T-helper 2 cell (primary cell): ENCODE measurements at places on chromosomes 13 and 19.

- no peak for DNase-seq
Measured at GRCh38 chr13:45068036-45069001, 52.0 kb upstream of the GTF2F2 start.

GRCh38 chr13:27405546-27406134 is 18.8 kb upstream of the GTF3A start:
- DNase-seq: no peak

- no peak for DNase-seq
Measured at GRCh38 chr13:87894059-87894458, 222.9 kb downstream of the SLITRK5 start.

GRCh38 chr19:6890401-6890913 is 3.1 kb downstream of the ADGRE1 start:
- no peak for DNase-seq

- no peak for DNase-seq
Measured at GRCh38 chr13:26710166-26710565, 50.4 kb downstream of the GPR12 start.

DNA sequence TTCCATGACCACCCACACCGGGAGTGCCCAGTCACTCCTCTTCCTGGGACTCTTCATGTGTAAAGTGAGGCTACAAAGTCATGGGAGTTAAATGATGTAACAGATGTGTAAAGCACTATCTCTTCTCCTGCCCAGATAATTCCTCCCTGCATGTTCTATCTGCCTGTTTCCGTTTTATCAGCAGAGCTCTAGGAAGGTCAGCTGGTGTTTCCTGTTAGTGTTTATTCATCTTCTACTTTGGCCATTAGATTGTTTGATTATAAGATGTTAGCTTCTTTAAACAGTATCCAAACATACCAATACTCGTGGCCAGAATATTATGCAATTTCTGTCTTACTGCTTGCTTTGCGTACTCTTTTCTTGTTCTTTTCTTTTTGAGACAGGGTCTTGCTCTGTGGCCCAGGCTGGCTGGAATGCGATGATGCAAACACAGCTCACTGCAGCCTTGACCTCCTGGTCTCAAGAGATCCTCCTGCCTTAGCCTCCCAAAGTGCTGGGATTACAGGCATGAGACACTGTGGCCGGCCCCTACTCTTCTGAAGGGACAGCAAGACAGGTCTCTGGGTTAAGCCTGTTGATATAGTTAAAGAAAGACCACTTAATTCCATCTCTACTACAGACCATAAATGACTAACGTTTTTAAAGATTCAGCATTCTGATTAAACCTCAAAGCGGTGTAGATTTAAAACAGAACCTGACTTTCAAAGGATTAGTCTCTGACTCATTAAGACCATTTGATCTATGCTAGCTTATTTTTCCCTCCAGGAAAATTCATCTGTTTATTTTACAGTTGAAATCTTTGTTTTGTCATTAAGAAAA is 97.4 kb upstream of the AKAP11 start:
- DNase-seq: no peak

GRCh38 chr19:1069009-1069779 is 2.2 kb downstream of the ARHGAP45 start:
- peak; percentile 72 for DNase-seq

DNA sequence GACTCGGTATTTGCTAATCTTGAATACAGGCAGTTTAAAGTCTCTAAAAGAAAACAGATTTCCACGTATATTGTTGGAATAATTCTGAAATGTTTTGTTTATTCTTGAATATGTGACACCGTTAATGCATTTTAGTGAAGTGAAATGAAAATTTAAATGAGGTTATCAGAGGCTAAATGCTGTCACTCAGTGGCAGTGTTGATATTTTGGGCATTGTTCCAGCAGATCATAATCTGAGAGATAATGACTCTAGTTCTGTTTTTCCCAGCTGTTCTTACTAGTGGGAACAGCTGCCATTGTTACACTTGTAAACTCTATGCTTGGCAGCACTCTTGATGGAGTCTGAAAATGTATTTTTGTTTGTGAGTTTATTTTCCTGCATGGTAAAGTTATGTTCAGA is 365.6 kb upstream of the SLC10A2 start:
- no peak for DNase-seq

DNA sequence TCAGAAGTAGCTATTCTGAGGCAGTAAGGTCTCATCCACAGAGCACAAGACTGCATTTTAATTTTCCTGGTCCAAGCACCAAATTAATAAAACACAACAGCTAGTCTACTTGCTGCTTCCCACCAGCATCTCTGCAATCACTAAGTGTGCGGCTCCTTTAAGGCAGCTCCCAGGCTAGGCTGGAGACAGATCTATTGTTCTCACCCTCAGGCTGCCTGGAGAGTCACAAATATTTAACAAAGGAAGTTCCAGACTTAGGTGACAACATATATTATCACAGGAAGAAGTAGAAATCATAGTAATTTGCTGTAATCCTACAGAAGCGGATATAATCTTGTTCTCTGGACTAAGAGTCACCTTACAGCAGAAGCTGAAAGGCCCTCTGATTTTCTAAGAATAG is 2.2 kb upstream of the EID2 start:
- no peak for DNase-seq

- DNase-seq: no peak
Measured at GRCh38 chr19:51891193-51891747, 3.5 kb upstream of the ZNF577 start.

GRCh38 chr13:76954538-76954937 is 6.2 kb downstream of the ACOD1 start:
- DNase-seq: no peak

GRCh38 chr13:44302940-44303575 is 70.6 kb upstream of the SERP2 start:
- no peak for DNase-seq

GRCh38 chr19:11560404-11561051 is 1.5 kb upstream of the ELOF1 start:
- peak; percentile 89 for DNase-seq

- DNase-seq: no peak
Measured at GRCh38 chr13:43307221-43307920, 284.0 kb downstream of the DNAJC15 start.

DNA sequence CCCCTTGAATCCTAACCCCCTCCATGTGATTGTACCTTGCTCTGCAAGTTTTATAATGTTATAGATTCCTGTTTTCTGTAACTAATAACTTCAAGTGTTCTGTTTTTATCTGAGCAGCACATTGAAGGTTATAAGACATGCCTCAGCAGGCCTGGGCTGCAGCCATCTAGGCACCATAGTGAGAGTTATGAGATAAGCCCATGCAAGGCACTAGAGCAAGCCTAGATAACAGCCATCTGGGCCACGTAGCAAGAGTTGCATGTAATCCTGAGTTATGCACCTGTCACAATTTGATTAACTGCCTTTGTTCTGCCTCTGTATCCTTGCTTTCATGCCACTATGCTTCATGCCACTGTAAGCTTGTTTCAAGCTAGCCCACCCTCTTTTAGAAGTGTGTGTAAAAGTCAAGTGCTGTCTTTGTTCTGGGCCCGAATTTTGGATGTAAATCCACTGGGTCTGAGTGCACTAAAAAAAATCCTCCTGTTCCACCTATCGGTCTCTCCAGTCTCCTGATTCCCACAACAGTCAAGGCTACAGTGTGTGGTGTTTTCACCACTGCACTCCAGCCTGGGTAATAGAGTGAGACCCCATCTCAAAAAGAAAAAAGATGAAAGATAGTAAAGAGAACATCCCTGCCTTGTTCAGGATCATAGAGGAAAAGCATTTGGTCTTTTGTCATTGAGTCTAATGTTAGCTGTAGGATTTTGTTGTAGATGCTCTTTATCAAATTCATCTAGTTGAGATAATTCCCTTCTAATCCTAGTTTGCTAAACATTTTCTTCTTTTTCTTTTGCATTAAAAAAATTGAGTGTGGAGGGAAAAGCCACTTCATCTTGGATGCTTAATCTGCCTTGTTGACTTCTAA is 16.0 kb upstream of the KBTBD6 start:
- no peak for DNase-seq

GRCh38 chr13:95245071-95245470 is 56.2 kb downstream of the ABCC4 start:
- DNase-seq: no peak

- no peak for DNase-seq
Measured at GRCh38 chr19:4580021-4580901, 20.8 kb upstream of the SEMA6B start.

DNA sequence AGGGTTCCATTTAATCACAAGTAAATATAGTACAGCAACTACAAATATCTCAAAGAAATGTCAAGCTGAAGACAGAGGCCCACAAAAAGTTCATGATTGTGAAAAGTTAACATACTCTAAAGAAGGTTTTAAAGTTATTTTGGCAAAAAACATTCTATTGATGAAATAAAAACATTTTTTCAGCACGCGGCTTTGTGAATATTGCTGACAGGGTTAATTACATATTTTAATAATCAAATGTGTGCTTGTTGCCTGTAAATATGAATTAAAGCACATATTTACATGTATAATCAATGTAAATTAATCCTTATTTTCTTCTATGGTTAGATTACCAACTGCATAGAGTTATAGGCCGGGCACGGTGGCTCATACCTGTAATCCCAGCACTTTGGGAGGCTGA is 328.1 kb downstream of the MZT1 start:
- DNase-seq: no peak

- no peak for DNase-seq
Measured at GRCh38 chr13:110414931-110415330, 107.8 kb downstream of the COL4A2 start.

DNA sequence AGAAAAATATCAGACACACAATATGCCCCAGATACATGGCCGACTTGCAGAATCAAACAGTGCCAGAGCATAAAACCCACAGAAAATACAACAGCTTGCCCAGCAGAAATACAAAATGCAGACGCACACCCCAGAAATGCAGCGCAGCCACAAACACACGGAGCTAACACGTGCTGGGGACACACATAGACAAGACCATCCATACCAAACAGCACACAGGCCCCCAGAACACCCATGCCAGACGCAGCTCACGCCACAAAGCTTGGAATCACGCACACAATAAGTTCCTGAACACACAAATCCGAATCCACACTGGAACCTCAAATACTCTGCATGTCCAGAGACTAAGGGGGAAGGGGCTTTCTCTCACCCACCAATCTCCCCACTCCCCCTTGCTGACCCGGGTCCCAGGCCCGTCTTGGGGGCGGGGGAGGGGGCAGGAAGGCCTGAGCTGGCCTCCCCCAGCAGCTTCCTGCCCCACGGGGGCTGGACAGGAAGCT is 17.2 kb downstream of the CCDC97 start:
- DNase-seq: no peak

- no peak for DNase-seq
Measured at GRCh38 chr19:19588546-19588945, 29.9 kb downstream of the PBX4 start.

- no peak for DNase-seq
Measured at GRCh38 chr13:62678039-62678438, 1262.4 kb upstream of the PCDH20 start.

DNA sequence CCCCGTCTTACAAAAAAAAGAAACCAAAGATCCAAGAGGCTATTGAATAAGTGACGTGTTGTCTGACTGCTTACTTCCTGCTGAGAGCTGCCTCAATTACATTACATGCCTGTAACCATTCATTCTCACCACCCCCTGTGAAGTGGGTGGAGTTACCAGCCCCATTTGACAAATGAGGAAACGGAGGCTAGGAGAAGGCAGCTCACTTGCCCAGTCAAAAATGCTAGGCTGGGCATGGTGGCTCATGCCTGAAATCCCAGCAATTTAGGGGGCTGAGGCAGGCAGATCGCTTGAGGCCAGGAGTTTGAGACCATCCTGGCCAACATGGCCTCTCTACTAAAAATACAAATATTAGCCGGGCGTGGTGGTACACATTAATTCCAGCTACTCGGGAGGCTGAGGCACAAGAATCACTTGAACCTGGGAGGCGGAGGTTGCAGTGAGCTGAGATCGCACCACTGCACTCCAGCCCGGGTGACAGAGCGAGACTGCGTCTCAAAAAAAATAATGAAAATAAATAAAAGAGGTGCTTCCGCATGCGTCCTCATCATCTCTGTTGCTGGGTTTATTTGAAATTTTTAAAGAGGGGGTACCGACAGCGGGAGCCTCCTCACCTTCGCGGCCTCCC is 499 bp downstream of the LSM7 start:
- peak; percentile 51 for DNase-seq

DNA sequence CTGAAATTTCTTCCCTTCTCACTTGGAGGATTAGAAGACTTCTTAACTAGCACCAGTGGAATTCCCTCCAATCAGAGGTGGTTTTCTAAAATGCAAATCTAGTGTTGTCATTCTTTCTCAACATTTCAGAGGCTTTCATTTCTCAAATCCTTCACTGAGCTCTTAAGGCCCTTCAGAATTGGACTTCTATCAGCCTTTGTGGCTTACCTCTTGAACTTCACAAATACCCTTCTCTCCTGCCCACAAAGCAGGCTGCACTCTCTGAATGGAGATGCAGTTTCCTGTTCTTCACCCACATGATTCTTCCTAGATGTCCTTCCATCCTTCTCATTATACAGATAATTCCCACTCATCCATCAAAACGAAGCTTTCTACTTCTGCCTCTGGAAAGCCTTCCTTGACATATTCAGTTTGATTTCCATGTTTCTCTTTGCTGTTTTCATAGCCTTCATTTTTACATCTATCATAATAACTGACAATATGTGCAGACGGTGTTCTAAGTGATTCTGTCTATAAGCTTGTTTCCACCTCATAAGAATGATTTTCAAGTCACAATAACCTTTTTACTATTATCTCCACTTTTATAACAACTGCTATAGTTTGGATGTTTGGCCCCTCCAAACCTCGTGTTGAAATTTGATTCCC is 123.1 kb upstream of the GPR12 start:
- DNase-seq: no peak

GRCh38 chr19:16259385-16260159 is 61.9 kb downstream of the AP1M1 start:
- DNase-seq: no peak

- DNase-seq: no peak
Measured at GRCh38 chr13:40770609-40770933, 419 bp downstream of the MRPS31 start.

GRCh38 chr19:36028313-36029041 is 4.2 kb downstream of the CLIP3 start:
- DNase-seq: no peak

- DNase-seq: no peak
Measured at GRCh38 chr19:7847664-7848063, 17.6 kb downstream of the EVI5L start.

DNA sequence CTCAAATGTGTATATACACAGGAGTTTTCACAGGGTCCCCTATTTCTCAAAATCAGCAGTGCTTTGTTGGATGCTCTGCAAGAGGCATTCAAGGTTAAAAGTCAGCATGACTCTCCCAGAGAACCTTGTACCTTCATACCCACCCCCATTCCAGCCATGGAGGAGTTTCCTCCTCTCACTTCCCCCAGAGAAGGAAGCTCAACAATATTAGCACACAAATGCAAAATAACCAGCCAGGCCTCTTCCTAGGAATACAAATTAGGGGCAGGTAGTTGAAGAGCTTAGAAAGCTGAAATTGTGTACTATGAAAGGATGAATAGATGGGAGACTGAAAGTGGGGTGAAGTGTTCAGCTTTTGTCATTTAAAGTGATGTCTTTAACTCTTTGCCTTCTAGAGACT is 43.8 kb downstream of the SPRY2 start:
- no peak for DNase-seq

GRCh38 chr13:78875792-78876580 is 217.0 kb upstream of the OBI1 start:
- DNase-seq: no peak

GRCh38 chr19:47012617-47013016 is 7.0 kb upstream of the NPAS1 start:
- no peak for DNase-seq
